ENCODE measurements at places on chromosomes 1 and 21. TPM values are rescaled to one million over a fixed set of nuclear protein-coding genes. Genes with fewer than 3 reads are reported as not detected.

NBPF3 gene
- 11.2 TPM for total RNA-seq

DNA sequence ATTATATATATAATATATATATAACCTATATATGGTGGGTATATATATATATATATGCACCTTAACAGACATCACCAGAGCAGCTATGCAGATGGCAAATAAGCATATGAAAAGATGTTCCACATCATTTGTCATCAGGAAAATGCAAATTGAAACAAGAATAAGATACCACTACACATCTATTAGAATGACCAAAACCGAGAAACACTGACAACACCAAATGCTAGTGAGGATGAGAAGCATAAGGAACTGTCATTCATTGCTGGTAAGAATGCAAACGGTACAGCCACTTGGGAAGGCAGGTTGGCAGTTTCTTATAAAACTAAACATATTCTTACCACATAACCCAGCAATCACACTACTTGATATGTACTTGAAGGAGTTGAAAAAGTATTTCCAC lies 219.8 kb upstream of the PRMT6 start:
- no peak overlapping the region for H3K4me3 ChIP-seq
- no peak overlapping the region for H3K27ac ChIP-seq
- H3K4me1 ChIP-seq, result no peaks in the 10 kb centered on the region

G0S2 gene
- total RNA-seq, result 1.7 TPM

DNA sequence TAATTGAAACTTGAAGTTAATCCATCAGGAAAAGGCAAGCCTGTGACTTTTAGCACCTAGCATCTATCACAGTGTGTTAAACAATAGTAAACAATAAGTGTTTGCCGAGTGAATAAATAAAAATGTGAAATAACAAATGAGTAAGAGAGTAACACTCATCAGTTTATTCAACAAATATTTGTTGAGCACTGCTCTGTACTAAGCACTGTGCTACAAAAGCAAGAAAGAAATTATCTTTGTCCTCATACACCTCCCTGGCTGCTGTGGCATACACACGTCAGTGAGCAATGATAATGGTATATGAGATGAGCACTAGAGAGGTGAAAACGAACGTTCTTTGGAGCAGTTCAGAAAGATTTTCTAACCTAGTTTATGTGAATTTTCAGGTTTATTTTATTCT lies 295.0 kb upstream of the LRRC7 start:
- no peaks in the 10 kb centered on the region for H3K27me3 ChIP-seq
- no peak for DNase-seq
- no peaks in the 10 kb centered on the region for H3K4me1 ChIP-seq
- no peak overlapping the region for H3K4me3 ChIP-seq

GRCh38 chr1:237861944-237862343 lies 28.8 kb downstream of the ZP4 start:
- DNase-seq, result no peak
- no peak overlapping the region for H3K4me3 ChIP-seq

DNA sequence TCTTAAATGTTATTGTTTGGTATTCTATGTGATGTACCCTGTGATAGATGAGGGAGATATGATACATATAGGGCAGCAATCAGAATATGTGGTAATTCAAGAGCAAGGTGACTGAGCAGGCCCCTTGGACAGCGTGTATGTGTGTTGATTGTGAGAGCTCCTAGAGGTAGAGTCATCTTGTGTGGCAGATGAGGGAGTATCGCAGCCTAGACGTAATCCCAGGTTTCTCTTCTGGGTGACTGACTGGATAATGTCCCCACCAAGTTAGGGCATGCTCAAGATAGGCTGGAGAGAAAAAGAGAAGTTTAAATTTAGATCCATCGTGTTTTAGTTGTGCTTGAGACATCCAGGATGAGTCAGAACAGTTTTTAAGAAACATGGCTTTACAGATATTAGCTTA lies 185.3 kb downstream of the ZP4 start:
- H3K4me3 ChIP-seq, result no peak overlapping the region
- no peaks in the 10 kb centered on the region for H3K36me3 ChIP-seq
- no peaks in the 10 kb centered on the region for H3K27me3 ChIP-seq
- no peak overlapping the region for H3K27ac ChIP-seq
- DNase-seq, result no peak

- H3K36me3 ChIP-seq, result no peaks in the 10 kb centered on the region
- H3K4me3 ChIP-seq, result peak overlapping the region; percentile 29
- no peak for DNase-seq
- H3K27me3 ChIP-seq, result peaks cover 2% of the 10 kb centered on the region
- H3K4me1 ChIP-seq, result peaks cover 12% of the 10 kb centered on the region
These were observed 46.3 kb downstream of the GPA33 start for GRCh38 chr1:167043752-167044488.

GJA8 gene
- total RNA-seq, result not detected

DNA sequence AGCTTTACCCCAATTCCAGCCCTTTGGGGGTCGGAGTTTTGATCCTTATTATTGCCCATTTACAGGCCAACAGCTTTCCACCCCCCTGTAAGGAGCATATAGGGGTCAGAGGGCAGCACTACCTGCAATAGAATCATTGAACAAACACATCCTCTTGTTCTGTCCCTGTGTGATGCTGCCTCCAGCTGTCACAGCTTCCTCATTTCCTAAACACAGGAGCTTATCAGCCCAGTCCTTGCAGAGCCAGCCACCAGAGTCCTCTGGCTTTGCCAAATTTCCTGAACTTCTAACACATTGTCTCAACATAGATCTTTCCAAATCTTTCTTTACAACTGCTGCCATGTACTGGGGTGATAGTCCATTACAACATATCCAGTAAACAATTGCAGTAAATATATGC lies 32.8 kb upstream of the PTBP2 start:
- DNase-seq, result no peak
- no peaks in the 10 kb centered on the region for H3K4me1 ChIP-seq
- H3K27ac ChIP-seq, result no peak overlapping the region
- no peak overlapping the region for H3K4me3 ChIP-seq

- H3K27ac ChIP-seq, result no peak overlapping the region
- DNase-seq, result no peak
- no peak overlapping the region for H3K4me3 ChIP-seq
- H3K27me3 ChIP-seq, result no peaks in the 10 kb centered on the region
These were observed 390.4 kb downstream of the NTNG1 start for GRCh38 chr1:107531065-107531908.

- no peak within 1 kb of the TSS for H3K4me3 ChIP-seq
- peaks cover 13% of the 10 kb centered on the region for H3K36me3 ChIP-seq
- H3K27me3 ChIP-seq, result no peaks in the 10 kb centered on the region
- peak within 1 kb of the TSS; percentile 69 for H3K27ac ChIP-seq
- DNase-seq, result no peak
These were observed at the start of gene NUP210L for GRCh38 chr1:154154534-154155191. NUP210L (minus strand) TSS chr1:154155073.

GRCh38 chr1:177472567-177472966 lies 301.8 kb downstream of the BRINP2 start:
- no peak for DNase-seq
- no peaks in the 10 kb centered on the region for H3K4me1 ChIP-seq
- no peak overlapping the region for H3K4me3 ChIP-seq
- H3K27me3 ChIP-seq, result no peaks in the 10 kb centered on the region

- H3K36me3 ChIP-seq, result no peaks in the 10 kb centered on the region
- DNase-seq, result no peak
- no peaks in the 10 kb centered on the region for H3K27me3 ChIP-seq
These were observed 2.2 kb downstream of the FASLG start for GRCh38 chr1:172661107-172661506.

GRCh38 chr1:200041337-200042118 lies 14.0 kb downstream of the NR5A2 start:
- no peak for DNase-seq
- no peak overlapping the region for H3K27ac ChIP-seq
- H3K4me3 ChIP-seq, result no peak overlapping the region
- H3K4me1 ChIP-seq, result peaks cover 48% of the 10 kb centered on the region
- H3K27me3 ChIP-seq, result peaks cover 92% of the 10 kb centered on the region

KISS1 gene
- 7.0 TPM for total RNA-seq

- peaks cover 29% of the 10 kb centered on the region for H3K4me1 ChIP-seq
- no peaks in the 10 kb centered on the region for H3K27me3 ChIP-seq
- peaks cover 12% of the 10 kb centered on the region for H3K36me3 ChIP-seq
- H3K4me3 ChIP-seq, result no peak overlapping the region
These were observed 132.6 kb downstream of the DHRS3 start for GRCh38 chr1:12485231-12486058.

CD5L gene
- total RNA-seq, result not detected

DNA sequence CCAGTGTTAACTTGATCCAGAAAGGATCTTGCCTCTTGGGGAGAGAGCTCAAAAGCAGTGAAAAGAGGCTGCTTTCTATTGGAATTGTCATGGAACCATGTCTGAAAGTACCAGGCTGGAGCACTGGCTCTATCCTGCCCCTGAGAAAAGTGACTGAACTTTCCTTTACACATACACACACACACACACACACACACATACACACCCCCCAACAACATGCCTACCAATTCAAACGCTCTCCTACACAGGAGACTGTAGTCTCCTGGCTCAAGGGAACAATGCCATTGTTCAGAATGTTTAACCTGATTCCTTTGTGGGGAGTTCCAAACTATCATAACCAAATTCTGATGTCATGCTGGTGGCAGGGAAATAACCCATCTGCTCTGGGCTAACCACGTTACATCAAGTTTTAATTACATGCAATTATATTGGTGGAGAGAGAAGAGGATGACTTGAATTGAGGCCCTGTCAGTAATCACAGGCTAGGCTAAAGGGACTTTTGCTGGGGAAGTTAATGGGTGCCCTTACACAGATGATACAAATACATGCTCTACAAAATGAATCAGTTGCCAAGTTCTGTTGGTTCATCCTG lies 52.3 kb upstream of the DUSP10 start:
- H3K27me3 ChIP-seq, result no peaks in the 10 kb centered on the region
- no peaks in the 10 kb centered on the region for H3K4me1 ChIP-seq
- no peak overlapping the region for H3K27ac ChIP-seq
- no peak for DNase-seq
- H3K36me3 ChIP-seq, result no peaks in the 10 kb centered on the region
- H3K4me3 ChIP-seq, result no peak overlapping the region

- H3K27me3 ChIP-seq, result no peaks in the 10 kb centered on the region
- H3K36me3 ChIP-seq, result no peaks in the 10 kb centered on the region
- no peak for DNase-seq
- no peak overlapping the region for H3K27ac ChIP-seq
- no peak overlapping the region for H3K4me3 ChIP-seq
- H3K4me1 ChIP-seq, result no peaks in the 10 kb centered on the region
These were observed 3880.5 kb downstream of the SRGAP2C start for GRCh38 chr1:125065092-125065820.

- no peak overlapping the region for H3K4me3 ChIP-seq
- DNase-seq, result no peak
- H3K4me1 ChIP-seq, result peaks cover 22% of the 10 kb centered on the region
- H3K27me3 ChIP-seq, result no peaks in the 10 kb centered on the region
These were observed 55.3 kb downstream of the NTPCR start for GRCh38 chr1:233005703-233006102.

DNA sequence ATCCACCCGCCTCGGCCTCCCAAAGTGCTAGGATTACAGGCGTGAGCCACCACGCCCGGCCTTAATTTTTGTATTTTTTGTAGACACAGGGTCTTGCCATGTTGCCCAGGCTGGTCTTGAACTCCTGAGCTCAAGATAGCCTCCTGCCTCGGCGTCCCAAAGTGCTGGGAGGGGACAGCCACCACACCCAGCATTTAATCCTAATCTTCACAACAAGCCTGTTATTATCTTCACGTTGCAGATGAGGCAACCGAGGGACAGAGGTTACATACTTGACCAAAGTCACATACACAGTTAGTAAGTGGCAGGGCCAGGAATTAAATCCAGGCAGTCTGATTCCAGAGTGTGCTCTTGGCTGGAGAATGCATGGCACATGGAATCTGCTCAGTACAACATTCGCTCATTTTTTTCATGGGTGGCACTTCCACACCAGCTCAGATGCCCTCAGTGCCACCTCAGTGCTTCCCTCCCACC lies 4.8 kb upstream of the GPR37L1 start:
- no peak for DNase-seq
- no peaks in the 10 kb centered on the region for H3K36me3 ChIP-seq
- H3K4me3 ChIP-seq, result no peak overlapping the region
- peaks cover 27% of the 10 kb centered on the region for H3K4me1 ChIP-seq
- H3K27me3 ChIP-seq, result no peaks in the 10 kb centered on the region

SH3D21 gene
- 6.9 TPM for total RNA-seq

RGL1 gene
- 50.7 TPM for total RNA-seq

GRCh38 chr1:112239683-112240330 lies 156.2 kb upstream of the CTTNBP2NL start:
- no peaks in the 10 kb centered on the region for H3K36me3 ChIP-seq
- H3K27me3 ChIP-seq, result no peaks in the 10 kb centered on the region
- H3K27ac ChIP-seq, result no peak overlapping the region
- no peak for DNase-seq
- H3K4me3 ChIP-seq, result no peak overlapping the region

- H3K36me3 ChIP-seq, result no peaks in the 10 kb centered on the region
- no peaks in the 10 kb centered on the region for H3K27me3 ChIP-seq
- H3K4me1 ChIP-seq, result no peaks in the 10 kb centered on the region
These were observed 37.5 kb upstream of the SLAMF9 start for GRCh38 chr1:159991513-159991912.

DNA sequence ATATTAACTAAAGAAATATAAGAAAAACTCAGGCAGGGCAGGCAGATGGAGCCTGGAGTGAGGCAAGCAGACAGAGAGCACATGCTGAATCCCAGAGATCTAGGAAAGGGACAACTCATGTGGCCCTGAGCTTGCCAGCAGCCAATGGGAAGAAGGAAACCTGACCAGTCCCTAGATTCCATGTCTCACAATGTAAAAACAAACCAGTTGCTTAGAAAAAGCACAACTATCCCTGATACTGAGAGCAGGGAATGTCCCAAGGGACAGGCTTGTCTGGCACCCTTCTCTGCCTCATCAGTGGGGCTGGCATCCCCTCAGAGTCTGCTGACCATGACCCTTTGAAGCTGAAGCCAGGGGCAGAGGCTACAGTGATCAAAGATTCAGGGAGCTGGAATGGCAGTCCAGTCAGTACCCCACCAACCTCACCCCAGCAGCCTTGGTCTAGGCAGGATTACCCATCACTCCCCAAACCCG lies 27.8 kb downstream of the HSPG2 start:
- no peak for DNase-seq
- H3K27me3 ChIP-seq, result no peaks in the 10 kb centered on the region
- peak overlapping the region; percentile 86 for H3K27ac ChIP-seq
- peaks cover 6% of the 10 kb centered on the region for H3K36me3 ChIP-seq

GRCh38 chr1:43569175-43569574 lies 38.5 kb downstream of the PTPRF start:
- peaks cover 57% of the 10 kb centered on the region for H3K36me3 ChIP-seq
- H3K4me1 ChIP-seq, result peaks cover 91% of the 10 kb centered on the region
- peak overlapping the region; percentile 7 for H3K27ac ChIP-seq
- H3K27me3 ChIP-seq, result no peaks in the 10 kb centered on the region
- H3K4me3 ChIP-seq, result no peak overlapping the region

DNA sequence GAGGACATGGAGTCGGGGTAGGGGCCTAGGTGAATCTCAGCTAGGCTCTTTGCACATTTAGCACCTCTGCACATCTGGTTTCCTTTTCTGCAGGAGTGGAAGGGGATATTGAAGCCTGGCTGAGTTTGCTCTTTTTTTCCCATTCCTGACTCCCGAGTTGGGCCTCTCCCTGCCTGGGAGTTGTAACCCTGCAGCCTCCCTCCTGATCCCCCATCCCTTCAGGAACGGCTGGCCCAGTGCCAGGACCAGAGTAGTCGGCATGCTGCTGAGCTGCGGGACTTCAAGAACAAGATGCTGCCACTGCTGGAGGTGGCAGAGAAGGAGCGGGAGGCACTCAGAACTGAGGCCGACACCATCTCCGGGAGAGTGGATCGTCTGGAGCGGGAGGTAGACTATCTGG lies 836 bp downstream of the OLFML3 start:
- no peak for DNase-seq
- H3K27me3 ChIP-seq, result no peaks in the 10 kb centered on the region
- H3K4me1 ChIP-seq, result peaks cover 43% of the 10 kb centered on the region
- peaks cover 6% of the 10 kb centered on the region for H3K36me3 ChIP-seq
- H3K27ac ChIP-seq, result peak overlapping the region; percentile 86

KRTAP21-3 gene
- not detected for total RNA-seq

SPATA46 gene
- total RNA-seq, result not detected

LYPD8 gene
- total RNA-seq, result not detected

Data from spinal cord (tissue), 10 donors.